ENCODE measurements at places on chromosomes 7 and 10.

- no peak for DNase-seq
These were observed 180.9 kb downstream of the SEMA3A start for GRCh38 chr7:84013616-84014240.

DNA sequence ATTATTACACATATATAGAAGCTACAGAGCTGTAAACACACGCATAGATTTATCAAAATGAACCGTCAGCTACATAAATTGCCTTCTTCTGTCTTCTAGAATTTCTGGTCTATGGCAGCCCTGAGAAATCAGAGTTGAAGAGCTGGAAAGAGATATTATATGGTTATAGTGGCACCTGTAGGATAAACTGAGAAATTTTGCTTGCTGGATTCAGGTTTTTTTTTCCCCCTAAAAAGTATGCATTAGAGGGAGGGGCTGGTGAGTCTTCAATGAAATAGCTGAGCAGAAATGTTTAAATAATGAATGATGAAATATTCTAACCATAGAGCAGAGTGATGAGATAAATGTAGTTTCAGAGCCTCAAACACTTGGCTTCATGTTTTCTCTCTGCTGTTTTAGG is 78.0 kb upstream of the DYNC1I1 start:
- no peak for DNase-seq

DNA sequence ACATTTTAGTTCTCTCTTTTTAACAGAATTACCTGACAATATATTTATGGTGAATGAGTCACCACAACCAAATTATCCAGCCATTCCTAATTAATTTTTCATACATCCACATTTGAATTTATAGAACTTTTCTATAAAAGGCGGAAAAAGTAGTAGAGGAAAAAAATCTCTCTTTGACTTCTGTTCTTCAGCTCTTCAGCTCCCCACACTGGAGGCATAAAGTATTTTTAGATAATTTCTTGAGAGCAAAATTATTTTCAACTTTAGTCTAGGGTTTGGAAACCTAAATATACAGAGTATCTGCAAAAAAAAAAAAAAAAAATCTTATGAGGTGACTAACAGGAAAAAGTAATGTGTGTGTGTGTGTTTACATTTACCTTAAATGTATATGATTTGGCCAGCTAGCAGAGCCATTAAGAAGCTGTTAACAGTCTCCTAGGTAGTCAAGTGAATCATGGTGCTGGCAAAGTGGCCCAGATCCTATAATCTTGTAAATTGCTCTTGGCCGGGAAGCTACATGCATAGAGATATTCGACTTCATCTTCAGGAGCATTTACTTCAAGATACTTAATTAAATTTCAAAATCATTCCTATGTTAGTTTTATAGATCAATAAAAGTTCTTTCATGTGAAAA is 383.1 kb upstream of the STEAP1 start:
- DNase-seq = no peak

- no peak for DNase-seq
These were observed 120.3 kb downstream of the NRP1 start for GRCh38 chr10:33214174-33214573.

DNA sequence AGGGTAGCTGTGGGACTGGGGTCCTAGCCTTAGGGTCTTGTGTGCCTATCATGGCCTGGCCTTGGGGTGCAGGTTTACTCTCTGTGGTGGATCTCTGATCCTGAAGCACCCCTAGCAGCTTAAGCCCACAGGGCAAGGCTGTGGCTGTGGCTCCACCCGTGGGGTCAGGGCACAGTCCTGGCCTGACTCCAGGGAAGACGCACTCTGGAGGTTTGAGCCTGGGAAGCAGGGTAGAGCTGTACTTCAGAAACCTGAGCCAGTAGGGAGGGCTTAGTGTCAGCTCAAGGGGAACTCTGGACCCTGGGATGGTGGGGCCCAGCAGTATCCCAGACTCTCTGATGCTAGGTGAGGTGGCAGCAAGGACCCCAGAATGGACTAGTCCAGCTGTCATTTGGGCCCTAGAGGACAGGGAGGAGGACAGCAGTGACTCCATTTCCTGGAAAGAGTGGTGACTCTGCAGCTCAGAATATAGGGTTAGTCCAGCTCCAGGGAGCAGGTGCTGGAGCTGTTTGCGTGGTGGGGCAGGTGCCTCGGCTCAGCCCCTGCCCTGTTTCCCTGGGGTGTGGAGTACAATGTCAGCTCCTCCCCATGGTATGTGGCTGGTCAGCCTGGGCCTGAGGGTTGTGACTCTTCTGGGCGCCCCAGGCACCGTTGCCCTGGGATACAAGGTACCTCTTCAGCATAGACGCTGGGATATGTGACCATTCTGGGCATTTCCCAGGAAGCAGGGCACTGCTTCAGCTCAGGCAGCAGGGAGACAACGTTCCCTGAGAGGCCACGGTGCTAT is 15.8 kb downstream of the GTPBP4 start:
- no peak for DNase-seq

DNA sequence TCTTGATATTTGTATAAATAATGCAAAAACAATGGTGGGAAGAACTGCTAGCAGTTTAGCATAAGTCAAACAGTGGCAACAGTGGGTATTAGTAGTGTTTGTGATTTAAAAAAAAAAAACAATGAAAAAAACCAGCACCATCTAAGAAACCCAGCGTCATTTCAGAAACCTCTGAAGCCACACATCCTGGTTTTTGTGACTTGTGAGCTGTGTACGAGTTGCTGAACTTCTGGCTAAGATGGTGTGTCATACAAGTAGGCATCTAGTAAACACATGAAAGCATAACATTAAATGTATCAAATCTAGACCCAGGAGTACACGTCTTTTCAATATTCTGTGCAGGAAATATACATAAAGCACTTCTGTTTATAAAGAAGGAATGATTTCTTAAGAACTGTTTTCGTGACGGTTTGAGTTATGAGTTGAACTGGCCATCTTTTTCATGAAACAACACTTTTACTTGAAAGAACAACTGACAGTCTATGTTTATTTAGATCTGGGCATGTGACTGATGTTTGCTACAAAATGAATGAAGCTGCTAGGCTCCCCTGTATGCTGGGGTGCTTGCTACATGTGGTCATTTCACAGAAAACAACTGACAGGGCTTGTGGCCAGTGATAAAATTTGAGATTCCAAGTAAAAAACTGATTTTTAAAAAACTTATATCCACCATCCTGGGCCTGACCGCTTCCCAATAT is 143.5 kb downstream of the PIP4K2A start:
- DNase-seq = no peak

GRCh38 chr7:12493407-12493806 is 77.1 kb upstream of the SCIN start:
- no peak for DNase-seq

DNA sequence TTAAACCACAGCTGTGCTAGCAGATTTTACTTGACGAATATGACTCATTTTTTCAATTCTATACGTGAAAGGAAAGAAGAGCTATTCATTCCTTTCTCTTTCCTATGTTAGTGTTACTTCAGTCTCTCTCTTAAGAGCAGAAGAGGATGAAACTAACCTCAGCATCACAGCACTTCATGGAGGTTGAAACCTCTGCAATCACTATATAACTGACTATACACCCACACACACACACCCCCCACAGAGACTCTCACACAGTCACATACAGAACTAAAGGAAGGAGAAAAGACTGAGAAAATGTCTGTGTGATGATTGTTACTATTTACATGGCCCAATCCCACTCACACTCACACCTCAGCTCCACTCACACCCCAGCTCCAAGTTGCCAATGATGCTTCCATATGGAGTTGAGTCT is 104.2 kb downstream of the KIF20B start:
- DNase-seq = no peak

- no peak for DNase-seq
These were observed 168.8 kb upstream of the TBX20 start for GRCh38 chr7:35422715-35423114.

DNA sequence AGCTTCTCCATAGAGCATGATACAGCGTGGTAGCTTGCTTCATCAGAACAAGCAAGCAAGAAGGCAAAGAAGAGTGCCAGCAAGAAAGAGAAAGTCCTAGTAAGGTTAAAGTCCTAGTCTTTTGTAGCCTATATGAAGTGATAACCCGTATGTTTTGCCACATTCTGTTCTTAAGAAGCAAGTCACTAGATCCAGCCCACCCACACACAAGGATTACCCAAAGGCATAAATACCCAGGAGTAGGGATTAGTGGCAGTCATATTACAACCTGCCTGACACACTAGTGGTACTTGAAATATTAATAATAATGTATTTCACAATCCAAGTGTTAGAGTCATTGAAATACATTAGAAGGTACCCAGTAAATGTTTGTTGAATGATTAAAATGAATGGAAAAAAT is 285.5 kb downstream of the HPSE2 start:
- no peak for DNase-seq

GRCh38 chr10:16016688-16017087 is 156.4 kb upstream of the MINDY3 start:
- DNase-seq = no peak

DNA sequence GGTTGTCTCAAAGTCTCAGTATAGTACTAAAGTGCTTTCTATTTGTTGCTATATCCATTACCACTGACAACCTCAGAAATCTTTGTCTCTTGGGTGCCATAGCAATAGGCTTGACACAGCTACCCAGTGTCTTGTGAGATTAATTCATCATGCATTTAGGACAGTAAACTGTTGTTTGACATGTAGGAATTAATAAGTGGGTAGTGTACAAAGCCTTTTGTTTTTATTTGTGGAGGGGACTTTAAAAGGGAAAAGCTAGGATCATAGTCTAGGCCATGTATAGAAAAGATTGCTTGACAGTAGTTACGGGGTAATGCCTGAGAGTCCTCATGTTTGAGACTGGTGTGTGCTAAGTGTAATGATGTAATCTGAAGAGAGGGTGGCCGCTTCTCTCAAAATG is 102.6 kb upstream of the AGR3 start:
- no peak for DNase-seq

DNA sequence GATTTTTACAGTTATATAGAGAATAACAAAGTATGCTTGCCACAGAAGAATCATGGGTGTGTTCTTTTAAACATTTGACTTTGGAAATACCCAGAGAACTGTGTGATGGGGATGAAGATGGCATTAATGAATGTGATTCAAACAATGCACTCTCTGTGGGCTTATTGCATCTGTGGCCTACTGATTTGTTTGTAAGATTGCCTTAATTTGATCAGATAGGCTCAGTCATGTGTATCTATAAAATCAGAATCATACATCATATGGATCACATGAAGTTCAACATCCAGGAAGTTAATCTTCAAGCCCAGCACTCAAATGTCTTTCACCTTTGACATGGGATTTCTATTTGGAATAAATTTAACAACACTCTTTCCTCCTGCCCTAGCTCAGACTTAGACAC is 410.9 kb downstream of the SUGCT start:
- no peak for DNase-seq

GRCh38 chr7:107721286-107721685 is 22.7 kb upstream of the CBLL1 start:
- DNase-seq = no peak

- no peak for DNase-seq
These were observed 88.4 kb upstream of the SAMD8 start for GRCh38 chr10:75023074-75023473.

DNA sequence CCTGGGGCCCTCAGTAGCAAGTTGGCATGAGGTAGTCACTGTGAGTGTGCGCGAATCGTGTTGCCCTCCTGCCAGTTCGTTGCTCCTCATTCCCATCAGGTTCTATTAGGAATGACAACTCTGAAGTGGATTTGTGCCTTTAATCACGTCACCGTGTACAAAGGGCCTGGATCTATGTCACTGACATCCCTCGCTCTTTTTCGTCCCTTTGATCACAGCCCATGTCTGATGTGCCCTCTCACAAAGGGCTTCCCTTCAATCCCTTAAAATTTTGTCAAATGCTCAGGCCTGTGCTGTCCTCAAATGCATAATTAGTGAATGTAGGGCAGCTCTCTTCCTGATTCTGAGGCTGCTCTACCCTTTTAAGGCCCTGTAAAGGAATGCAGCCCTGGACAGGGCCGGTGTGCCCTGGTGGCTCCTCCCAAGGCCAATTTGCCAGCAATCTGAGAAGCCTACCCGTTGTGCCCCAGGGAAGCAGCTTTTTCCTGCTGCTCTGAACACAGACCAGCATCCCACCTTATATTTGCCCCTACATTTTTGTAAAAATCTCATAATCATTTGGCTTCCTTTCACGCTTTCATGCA is 93.6 kb downstream of the TMEM178B start:
- no peak for DNase-seq

DNA sequence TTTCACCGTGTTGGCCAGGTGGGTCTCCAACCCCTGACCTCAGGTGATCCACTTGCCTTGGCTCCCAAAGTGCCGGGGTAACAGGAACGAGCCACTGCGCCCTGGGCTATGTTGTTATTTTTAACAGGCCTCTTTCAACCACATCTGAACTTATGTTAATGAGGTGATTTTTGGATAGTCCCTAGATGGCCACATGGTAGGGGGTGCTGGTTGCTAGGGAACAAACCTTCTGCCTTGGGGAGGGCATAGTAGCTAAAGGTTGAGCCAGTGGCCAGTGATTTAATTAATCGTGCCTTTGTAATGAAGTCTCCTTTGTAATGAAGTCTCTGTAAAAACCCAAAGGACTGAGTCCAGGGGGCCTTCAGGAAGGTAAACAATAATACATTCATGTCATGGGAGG is 9.1 kb downstream of the COMTD1 start:
- DNase-seq = no peak

DNA sequence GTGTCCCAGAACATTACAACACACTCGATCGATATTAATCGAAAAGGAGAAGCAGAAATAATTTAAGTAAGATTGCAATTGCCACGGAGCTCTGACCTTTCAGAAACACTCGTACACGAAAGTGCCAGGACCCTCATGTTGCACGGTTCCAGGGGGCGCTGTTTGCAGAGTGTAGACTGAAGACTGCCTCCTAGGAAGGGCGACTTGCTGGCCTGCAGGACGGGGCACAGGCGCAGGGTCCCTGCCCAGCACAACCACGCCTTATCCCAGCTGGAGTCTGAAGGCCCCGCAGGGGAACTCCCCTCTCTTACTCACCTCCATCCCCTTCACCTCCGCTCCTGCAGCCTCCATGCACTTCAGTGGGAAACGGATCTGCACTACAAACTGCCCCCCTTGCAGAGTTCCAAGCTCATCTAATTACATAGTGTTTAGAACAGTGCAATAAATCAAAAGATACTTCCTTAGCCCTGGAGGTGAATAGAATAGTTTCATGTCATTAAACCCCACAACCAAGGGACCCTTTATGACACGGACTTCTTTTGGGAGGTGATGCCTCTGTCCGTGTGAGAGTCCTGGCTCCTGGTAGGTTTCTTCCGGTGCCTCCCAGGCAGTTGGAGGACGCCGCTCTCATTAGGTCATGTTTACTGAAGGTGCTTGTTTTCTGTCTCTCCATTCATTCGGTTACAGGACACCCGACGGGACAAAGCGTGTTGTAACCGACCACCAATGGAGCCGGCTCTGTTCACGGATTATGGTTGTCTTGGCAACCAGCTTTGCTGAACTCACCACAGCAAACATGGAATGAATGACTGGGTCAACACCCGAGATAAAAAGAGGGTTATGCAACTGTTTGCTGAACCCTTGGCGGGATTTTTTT is 262.2 kb downstream of the BAMBI start:
- peak; percentile 60 for DNase-seq

GRCh38 chr7:67916571-67917436 is 920.2 kb downstream of the TYW1 start:
- DNase-seq = no peak

Measured in HEK293T (cell line).